ENCODE measurements at places on chromosomes 2 and 18.

- no peak for DNase-seq
Measured at GRCh38 chr2:173673640-173674039, 291.5 kb downstream of the SP3 start.

- DNase-seq: no peak
Measured at GRCh38 chr2:72128059-72128842, 19.4 kb downstream of the CYP26B1 start.

DNA sequence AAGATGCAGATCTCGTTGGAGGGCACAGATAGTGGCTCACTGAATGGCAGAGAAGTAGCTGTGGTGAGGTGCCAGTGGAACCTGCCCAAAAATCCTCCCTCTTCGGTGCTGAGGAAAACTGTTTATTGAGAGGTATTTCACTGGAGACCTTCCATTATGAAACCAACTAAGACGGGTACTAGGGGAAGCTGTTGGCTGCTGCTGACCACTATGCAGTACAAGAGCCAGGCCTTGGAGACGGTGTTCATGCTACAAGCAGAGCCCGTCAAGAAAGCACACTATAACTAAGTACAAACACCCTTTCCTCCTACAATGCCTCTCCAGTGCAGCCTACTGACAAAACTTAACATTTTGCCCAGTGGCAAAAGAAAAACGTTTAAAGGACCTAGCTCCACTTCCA, 4.6 kb downstream of the ARL5A start:
- DNase-seq: no peak

DNA sequence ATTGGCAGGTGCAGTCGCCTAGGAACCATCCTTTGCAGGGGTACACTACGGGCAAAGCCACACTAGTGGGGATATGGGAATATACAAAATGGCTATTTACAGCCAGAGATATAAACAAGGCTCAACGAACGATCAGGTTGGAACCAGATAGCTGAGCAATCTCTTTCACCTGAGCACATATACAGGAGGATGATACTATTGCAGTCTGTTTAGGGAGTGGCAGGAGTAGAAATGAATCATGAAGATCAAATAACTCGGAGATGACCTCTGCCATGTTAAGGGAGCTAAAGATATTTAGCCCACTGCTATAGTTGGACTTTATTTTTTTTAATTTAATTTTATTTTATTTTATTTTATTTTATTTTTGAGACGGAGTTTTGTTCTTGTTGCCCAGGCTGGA, 33.8 kb downstream of the TEX44 start:
- DNase-seq: no peak

GRCh38 chr2:9109871-9110270, 96.7 kb upstream of the ASAP2 start:
- no peak for DNase-seq

- no peak for DNase-seq
Measured at GRCh38 chr18:36580266-36580665, 248.5 kb downstream of the TPGS2 start.

GRCh38 chr2:170468557-170468956, 246.6 kb upstream of the SP5 start:
- DNase-seq: no peak

DNA sequence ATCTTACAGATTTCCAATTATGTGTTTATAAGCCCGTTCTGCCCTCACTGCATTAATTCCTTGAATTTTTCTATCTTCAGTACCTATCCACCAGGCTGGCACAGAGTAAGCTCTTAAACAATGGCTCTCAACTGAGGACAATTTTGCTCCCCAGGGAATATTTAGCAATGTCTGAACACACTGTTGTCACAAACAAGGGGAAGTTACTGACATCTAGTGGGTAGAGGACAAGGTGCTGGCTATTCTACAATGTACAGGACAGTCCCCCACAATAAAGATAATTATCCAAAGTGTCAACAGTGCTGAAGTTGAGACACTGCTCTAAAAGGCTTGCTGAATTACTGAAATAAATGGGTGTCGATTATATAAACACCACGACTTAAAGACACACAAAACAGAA, 5.0 kb downstream of the NDUFS1 start:
- DNase-seq: no peak

- no peak for DNase-seq
Measured at GRCh38 chr2:5561006-5561405, 131.2 kb upstream of the SOX11 start.

Data from CD4-positive, alpha-beta T cell treated with Interleukin-15 for 1 hour (primary cell).